ENCODE measurements at places on chromosomes 2 and 18.

- no peak for DNase-seq
Measured at GRCh38 chr2:64737547-64737946, 83.8 kb upstream of the SERTAD2 start.

DNA sequence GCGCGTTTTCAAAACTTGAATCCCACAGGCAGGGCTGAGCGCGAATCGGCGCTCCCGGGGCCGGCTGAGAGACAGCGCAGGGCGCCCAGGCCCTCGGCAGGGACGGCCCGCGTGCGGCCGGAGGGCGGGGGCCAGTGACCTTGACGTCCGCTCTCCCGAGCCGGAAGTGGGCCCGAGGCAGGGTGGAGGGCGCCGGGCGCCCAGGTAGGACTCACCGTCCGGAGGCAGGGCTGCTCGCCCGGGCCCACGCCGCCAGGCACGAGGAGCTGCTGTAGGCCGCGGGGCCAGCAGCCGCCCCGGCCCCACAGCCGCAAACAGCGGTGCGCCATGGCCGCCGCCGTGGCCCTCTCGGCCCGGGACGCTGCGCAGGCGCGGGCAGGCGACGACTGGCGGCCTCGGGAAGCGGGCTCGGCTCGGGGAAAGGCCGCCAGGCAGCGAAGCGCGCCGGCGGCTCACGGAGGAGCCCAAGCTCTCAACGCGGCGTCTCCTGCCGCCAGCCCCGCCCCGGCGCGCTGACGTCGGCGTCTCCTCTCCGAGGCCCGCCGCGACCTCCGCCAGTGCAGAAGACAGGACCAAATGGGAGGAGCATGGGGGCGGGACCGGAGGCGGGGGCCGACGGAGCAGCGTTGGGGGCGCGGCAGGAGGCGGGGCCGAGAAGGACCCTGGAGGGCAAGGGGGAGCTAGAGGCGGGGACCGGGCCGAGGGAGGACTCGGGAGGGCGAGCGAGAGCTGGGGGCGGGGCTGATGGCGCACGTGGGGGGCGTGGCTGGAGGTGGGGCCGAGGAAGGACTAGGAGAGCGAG, at the start of gene AFG3L2:
TSS of gene AFG3L2 (minus strand) at position 474 of the 802 bp plus-strand sequence. CDS start at position 329, 145 bp downstream.
- peak; percentile 100 for DNase-seq

- no peak for DNase-seq
Measured at GRCh38 chr2:40096360-40096759, 317.3 kb upstream of the THUMPD2 start.

- DNase-seq = no peak
Measured at GRCh38 chr2:86533589-86533988, 29.7 kb downstream of the CHMP3 start.

GRCh38 chr18:50686409-50686808, 126.5 kb downstream of the MAPK4 start:
- DNase-seq = no peak

DNA sequence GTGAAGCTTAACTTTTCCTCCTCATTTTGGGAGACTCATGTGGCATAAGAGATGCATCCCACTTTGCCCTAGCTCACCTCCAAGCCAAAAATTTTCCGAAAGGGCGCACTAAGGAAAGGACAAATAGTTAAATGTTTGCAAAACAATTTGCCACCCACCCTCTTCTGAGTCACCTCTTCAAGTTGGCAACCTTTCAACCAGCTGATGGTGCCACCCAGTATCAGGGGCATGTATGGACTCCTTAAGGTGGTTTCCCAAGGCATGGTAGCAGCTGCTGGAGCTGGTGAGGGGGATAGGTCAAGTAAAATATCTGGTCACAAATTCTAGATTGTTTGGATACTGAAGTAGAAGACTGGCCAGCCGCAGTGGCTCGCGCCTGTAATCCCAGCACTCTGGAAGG, 17.2 kb upstream of the ITGAV start:
- no peak for DNase-seq

- no peak for DNase-seq
Measured at GRCh38 chr18:39039813-39040212, 1474.2 kb upstream of the CELF4 start.

GRCh38 chr2:190947711-190948251, 66.2 kb downstream of the STAT1 start:
- no peak for DNase-seq

DNA sequence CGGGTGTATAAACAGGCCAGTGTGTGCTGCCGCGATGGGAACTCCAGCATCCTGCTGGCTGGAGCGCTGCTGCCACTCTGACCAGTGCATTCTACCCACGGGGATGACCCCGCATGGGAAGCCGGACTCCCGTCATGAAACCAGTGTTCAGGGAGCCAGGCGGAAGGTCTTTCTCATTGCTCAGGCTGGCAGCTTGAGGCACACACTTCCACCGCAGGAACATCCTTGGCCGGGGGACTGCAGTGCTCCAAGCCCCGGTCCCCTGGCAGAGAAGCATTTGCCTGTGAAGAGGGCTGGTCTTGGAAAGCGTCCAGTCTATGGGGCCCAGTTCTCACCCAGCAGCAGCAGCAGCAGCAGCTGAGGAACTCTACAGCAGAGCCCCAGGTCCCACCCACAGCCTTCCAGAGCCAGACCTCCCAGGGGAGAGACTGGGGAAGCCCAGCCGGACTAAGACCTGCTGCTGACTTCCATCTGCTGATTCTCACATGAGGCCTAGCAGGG, 235.9 kb downstream of the KLHL29 start:
- DNase-seq = no peak

- no peak for DNase-seq
Measured at GRCh38 chr2:119463136-119463535, 31.5 kb downstream of the TMEM37 start.

DNA sequence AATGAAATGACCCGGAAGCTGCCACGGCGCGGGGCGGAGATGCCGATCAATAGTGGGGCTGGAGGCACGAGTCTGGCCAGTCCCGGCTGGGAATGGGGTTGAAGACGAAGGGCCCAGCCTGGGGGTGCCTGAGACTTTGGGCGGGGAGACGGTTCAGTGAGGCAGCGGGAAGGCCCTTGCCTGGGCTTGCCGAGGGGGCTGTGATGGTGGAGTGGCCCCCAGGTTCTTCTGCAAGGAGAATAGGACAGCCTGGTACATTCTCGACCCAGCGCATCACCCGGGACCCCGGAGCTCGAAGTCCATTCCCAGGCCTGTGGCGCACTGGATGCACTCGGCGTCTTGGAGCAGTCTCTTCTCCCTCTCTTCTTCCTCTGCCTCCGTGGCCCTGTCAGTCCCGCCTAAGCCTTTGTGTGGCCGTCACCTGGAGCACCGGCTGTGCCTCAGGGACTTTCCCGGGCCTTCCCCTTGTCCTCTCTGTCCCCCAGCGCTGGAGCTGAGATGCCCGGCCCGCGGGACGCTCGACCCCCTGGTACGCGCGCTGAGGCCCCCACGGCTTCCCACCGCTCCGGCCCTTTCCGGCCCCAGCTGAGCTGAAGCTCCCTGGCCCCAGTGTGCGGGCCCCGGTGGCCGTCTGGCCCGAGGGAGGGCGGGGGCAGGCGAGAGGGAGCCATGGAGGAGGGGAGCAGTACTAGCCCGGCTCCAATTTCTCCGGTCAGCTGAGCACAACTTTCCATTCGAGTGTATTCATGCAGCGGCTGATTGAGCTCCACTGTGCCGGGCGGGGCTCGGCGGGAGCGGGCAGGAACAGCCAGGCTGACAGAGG, 8.0 kb downstream of the SIX3 start:
- DNase-seq = no peak

DNA sequence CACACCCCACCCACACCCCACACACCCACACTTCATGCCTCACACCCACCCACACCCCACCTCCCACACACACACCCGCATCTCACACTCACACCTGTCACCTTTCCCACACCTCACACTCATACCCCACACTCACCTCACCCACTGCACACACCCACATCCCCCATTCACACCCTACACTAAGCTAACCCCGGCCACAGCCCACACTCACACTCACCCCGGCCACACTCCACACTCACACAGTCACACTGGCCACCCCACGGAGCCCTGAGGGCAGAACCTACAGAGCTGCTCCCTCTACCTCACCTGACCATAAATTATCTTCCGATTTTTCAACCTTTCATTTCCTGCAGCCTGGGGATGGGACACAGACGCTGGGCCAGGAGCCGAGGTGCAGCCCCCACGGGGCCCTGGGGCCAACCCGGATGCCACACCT, 241.3 kb downstream of the HDAC4 start:
- no peak for DNase-seq

DNA sequence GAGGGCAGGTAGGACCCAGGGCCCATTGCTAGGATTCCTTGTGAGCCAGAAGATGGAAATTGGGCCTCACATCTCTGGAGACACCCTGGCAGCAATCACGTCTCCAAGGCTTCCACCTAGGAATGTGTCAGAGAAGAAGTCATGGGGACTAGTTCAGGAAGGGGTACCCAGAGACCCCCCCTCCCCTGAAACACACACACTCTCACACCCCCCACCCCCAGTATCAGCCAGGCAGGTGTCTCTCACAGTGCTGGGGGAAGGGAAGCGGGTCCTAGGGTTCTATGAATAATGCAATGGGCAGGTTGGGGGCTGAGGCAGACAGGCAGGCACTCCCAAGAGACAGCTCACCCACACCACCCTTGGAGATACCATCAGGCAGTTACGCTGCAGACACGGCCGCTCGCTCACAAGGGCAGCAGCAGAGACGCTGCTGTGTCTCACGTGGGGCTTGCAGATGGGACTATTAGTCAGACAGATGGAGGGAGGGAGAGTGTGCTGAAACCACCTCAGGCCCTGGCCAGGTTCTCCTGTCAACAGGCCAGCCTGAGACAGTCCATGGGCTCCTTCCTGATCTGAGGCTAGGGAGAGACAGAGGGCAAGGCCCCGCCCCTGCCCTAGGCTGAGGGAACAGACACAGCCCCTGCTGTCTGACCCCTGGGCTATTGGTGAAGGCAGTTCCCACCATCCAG, 134.6 kb downstream of the CYP26B1 start:
- DNase-seq = no peak

- DNase-seq = no peak
Measured at GRCh38 chr2:134155134-134155533, 98.7 kb upstream of the MGAT5 start.

DNA sequence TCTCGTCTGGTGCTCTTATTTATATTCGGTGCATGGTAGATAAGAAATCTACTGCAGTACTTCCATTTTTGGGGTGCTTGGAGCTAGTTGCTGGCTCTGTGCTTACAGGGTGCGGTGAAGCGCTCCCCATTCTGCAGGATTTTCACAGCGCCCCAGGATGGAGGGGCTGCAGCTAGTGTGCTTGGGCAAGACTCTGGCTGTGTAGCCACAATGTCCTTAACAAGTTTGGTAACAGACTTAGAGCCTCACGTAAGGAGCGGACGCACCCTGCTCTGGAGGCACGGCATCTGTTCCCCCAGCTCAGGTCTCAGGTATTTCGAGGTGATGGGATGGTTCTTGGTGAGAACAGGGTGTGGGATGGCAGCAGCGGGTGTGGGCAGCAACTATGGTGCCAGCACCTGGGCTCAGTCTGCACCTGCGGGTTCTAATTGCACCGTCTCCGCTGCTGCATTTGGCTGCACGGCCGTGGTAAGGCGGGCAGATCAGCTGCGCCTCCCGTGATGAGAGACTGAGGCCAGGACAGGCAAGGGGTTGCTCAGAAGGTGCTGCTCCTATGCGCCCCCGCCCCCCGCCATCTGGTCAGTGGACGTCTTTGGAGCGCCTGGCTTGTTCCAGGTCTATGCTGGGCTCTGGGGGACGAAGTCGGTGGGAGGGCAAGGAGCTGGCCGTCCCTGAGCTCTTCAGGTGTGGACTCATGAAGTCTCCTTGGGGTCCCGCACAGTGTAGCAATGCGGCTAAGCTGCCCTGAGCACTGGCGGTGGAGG, 20.1 kb upstream of the ALLC start:
- no peak for DNase-seq

- DNase-seq = no peak
Measured at GRCh38 chr2:135119582-135119981, 67.5 kb downstream of the RAB3GAP1 start.

- DNase-seq = no peak
Measured at GRCh38 chr2:159317392-159318088, 31.0 kb upstream of the WDSUB1 start.

- DNase-seq = no peak
Measured at GRCh38 chr2:188786368-188786841, 187.8 kb upstream of the COL3A1 start.

Data from activated CD8-positive, alpha-beta memory T cell treated with anti-CD3 and anti-CD28 coated beads for 4 hours (primary cell).